ENCODE measurements at places on chromosomes 11 and 22.
A peak's percentile ranks its signal among the peaks of the same experiment; 100 is the strongest.

- DNase-seq, result no peak
Observed at GRCh38 chr11:1569251-1569780, 2.8 kb downstream of the DUSP8 start.

DNA sequence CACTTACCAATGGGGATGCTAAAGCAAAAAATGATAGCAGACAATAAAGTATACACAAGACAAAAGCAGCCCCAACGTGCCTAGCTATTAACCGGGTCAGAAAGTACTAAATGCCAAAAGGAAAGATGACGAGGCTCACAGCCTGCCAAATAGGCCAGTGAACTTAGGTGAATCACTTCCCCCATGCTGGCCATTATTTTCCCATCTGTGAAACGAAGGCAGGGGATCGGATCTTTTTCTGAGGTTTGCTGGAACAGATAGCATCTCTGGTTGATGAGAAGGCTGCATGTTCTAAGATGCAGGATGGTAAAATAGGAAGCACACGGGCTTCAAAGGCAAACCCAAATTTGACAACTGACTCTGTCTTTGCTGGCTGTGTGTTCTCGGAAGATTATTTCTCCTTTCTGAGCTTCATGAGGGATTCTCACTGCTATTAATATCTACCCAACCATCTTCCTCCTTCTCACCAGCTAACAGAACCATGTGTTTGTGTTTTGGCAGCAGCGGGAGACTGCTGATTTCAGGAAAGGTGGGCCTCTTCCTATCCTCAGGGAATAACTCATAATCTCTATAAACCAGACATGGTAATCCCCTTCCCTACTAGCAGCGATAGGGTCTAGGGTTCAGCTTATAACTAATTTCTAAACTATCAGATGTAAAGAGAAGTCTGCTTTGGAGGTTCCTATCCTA is 390.7 kb downstream of the LARGE1 start:
- DNase-seq, result no peak

DNA sequence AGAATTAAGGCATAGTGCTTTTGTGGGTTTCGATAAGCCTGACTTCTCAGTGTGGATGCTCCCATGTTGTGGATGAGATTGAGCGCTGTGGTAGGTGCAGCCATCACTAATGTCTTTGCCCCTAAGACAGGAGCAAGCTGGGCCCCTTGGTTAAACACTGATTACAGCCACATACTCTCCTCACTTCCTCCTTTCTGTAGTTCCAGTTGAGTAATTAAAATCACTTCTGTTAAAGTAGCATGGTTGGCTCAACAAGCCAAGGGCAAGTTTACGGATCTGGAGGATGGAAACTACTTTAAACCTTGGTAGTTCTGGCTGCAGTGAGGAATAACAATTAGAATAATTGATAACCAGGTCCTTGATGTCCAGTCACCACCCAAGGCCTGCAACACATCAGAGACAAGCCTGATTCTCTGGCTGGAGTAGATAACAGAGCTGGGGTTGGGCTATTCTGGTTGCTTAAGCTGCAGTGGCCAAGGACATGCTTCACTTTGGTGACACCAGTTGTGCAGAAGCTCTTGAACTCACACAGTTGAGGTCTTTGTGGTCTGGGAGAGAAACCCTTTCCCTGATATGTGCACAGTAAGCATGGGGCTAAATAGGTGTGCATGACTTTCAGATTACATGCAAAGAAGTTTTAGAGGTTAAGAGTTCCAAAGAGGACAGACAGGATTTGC is 81.3 kb downstream of the KIRREL3 start:
- DNase-seq, result no peak

GRCh38 chr11:94011478-94011877 is 9.7 kb upstream of the HEPHL1 start:
- DNase-seq, result no peak

DNA sequence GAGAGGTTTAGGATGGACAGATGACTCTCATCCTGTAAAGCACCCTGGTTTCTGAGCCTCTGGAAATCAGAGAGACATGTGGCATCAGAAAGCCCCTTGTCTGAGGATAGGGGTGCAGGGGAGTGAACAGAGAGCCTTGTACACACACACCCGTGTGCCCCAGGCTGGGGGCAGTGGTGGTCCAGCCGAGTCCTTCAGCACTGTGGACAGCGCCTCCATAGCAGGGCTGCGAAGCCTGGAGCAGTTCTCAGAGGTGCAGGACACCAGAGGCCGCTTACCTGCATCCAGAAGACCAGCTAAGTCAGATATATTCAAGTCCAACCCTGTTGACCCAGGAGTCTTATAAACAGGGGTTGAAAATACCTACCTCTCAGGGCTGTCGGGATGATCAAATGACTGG is 11.5 kb upstream of the IGSF9B start:
- DNase-seq, result no peak

DNA sequence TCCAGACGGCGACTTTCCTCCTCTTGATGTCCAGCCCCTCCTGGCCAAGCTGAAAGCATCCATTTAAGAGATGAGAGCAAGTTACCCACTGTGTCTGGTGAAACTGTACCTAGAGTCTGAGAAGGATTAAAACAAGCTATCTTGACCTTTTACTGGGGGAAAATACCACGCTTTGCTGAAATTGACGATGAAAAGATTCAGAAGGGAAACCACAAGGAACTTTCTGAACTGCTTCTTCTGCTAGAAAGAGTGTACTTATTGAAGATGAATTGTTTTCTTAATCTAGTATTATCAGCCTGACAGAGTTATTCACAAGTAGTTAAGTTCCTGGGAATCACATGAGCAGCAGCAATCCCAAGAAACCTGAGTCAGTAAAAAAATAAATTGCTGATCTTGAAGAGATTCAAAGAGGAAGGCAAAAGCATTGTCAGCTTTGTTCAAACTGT is 13.1 kb upstream of the MS4A6A start:
- no peak for DNase-seq

DNA sequence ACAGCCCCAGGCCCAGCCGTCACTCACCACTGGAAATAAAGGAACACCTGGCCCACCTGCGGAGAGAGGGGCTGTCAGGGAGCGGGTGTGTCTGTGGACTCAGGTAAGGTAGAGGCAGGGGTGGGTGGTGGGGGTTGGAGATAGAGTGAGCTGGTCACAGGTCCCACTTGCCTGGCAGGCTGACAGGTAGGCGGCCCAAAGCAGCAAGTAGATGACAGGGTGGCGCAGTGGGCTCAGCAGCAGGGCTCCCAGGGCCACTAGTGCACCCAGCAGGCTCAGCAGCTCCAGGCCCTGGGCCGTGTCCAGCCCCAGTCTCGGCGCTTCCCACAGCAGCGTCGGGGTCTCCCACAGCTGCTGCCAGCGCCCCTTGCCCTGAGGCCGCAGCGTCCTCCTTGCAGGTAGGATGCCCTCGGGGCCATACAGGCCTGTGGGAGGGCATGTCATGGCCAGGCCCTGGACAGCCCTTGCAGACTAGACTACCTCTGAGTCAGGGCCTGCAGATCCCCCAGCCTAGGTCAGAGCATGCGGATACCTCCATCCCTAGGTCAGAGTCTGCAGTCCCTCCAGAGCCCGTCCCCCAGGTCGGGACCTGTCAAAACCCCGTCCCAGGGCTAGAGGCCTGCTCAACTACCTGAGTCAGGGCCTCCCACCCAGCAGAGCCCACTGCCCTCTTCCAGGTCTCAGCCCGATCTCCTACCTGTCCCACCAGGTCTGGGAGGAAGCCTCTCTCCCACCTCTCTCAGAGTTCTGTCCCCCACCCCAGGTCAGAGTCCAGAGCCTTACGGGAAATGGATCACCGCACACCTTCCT is 686 bp downstream of the LMF2 start:
- no peak for DNase-seq

GRCh38 chr22:22031183-22031945 is 48.8 kb upstream of the TOP3B start:
- no peak for DNase-seq

DNA sequence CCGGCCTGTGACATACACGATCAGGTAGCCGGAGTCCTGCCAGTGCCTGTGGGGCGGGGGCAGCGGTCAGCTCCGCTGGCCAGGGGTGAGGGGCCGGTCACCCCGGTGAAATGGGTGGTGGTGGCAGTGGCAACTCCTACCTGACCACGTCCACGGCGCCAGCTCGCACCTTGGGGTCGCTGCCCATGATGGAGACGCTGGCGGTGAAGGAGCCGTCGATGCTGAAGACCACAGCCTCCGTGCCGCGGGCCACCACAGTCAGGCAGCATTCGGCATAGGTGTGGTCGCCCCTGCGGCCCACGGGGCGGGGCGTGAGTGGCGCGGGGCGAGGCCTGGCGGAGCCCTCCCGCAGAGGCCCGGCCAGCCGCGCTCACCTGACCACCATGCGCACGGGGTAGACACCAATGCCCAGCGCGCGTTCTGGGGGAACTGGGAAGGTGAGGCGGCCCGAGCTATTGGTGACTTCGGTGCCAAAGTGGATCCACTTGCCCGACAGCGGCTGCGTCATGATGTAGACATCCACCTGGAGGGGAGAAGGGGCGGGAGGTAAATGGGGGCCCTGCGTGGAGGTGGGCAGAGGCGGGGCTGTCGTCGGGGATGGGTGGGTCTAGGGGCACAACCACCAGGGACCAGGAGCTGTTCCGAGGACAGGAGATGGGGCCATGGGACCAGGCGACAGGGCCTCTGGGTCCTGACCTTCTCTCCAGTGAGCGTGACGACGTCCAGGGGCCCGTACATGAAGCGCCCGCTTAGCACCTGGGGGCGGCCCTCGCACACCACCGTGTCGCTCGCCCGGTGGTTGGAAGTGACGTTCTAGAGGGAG is 10.9 kb downstream of the AIP start:
- no peak for DNase-seq

- no peak for DNase-seq
Observed at GRCh38 chr22:23906641-23907040, 12.5 kb downstream of the MIF start.

GRCh38 chr11:30009060-30009459 is 7.8 kb downstream of the KCNA4 start:
- no peak for DNase-seq

GRCh38 chr22:47195484-47196165 is 433.2 kb downstream of the TBC1D22A start:
- no peak for DNase-seq

GRCh38 chr22:46620588-46621242 is 529 bp downstream of the GRAMD4 start:
- no peak for DNase-seq

DNA sequence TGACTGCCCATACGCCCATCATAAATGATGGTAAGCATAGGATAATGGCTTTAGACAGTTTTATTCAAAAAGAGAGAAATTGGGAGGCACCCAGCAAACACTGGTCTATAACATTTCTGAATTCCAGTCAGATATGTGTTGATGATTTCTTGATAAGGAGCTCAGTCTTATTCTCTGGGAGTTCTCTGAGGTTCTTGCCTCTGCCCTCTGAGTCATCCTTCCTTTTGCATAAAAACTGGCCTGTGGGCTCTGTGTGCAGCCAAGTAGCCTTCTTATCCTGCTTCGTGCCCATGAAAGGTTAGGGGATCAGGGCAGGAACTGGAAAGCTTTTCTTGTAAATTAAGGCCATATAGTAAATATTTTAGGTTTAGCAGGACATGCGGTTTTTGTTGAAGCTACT is 48.9 kb downstream of the FAR1 start:
- no peak for DNase-seq

DNA sequence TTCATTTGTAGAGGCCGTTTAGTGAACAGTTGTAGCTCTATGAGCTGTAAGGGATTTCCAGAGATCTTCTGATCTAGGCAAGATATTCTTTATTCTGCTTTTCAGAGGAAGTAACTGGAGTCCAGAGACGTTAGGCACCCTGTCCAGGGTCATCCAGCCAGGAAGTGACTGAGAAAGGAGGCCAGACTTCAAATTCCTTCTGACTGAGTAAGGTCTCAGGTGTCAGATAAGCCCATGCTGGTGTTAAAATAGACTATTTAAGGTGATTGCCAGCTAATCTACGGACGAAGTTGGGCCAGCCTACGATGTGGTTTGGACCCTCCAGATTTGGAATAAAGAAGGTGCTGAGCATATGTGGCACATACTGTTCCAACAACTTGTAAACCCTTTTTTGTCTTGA is 54.6 kb downstream of the GRIK4 start:
- DNase-seq, result no peak

- no peak for DNase-seq
Observed at GRCh38 chr22:22171357-22172218, 73.0 kb upstream of the VPREB1 start.

- peak; percentile 20 for DNase-seq
Observed at GRCh38 chr11:121762820-121763219, 310.1 kb upstream of the SORL1-AS1 start.

DNA sequence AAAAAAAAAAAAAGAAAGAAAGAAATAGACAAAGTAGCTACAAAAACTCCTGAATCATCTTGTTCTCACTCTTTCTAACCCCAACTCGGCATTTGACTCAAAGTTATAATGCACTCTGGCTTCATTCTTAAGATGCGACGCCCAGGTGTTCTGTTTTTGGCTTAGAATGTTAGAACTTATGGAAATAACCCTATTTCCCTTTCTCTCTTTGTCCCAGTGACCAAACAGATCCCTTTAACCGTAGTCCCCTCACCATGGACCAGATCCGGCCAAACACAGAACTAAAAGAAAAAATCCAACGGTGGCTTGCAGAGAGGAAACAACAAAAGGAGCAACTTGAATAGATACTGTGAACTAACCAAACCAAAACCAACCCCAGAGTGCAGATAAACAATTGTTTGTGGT is 5.3 kb upstream of the ATP5MG start:
- no peak for DNase-seq

- DNase-seq, result no peak
Observed at GRCh38 chr11:80521592-80521991, 1080.8 kb upstream of the TENM4 start.

DNA sequence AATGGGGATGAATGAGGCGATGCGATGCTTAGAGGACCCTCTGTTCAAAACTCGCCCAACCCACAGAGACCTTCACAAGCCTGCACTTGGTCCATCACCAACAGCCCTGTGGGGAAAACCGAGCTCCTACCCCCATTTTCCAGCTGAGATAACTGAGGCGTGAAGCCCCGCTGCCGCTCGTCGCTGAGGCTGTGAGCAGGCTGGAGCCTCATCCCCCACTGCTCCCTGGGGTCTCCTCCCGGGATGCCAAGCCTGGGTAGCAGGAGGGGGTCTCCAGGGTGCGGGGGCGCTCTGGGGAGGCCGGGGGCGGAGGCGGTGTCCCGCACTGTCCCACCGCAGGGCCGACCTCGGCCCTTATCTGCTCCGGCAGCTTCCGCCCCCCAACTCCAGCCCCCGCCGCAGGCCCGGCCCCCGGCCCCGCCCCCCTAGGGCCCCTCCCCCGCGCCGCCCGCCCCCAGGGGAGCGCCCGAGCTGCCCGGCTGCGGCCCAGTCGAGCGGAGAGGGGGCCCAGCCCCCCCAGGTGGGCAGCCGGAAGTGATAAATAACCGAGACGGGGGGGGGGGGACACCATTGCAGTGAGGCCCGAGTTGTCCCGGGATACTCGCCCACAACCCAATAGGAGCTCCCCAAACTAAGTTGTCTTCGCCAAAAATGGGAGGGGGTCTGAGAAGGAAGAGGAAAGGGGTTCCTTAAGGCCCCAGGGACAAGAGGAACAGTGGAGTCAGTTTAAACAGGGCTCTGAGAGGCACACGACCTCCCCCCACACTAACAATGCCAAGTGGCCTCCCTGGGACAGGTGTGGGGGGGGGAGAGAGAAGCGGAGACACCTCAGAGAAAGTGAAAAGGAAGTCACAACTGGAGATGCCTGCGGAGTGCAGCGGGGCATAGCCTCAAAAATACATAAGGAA is 8.3 kb upstream of the SLC39A13 start:
- DNase-seq, result no peak

GRCh38 chr22:23270212-23270733 is 90.0 kb downstream of the BCR start:
- no peak for DNase-seq

- DNase-seq, result no peak
Observed at GRCh38 chr11:72146625-72147024, 11.1 kb downstream of the FOLR3 start.

All from head of caudate nucleus (tissue), 42 donors.